ENCODE measurements at places on chromosomes 11 and 22.

DNA sequence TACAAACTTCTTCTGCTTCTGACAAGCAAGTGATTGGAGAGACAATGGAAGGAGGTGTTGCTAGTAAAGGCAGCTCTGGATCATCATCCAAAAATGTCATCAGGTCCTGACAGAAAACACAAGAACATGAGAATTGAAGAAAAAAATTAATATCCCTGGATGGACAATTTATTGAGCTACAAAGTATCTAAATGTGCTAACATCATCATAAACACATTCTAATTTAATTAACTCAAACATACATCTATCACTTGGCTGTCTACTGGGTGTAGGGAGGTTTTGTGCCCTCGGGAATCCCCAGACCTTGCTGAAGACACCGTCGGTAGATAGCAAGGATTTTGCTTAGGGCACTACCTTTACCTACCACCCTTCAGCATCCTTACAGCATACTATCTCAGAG lies 72.6 kb downstream of the ENTHD1 start:
- DNase-seq: no peak

GRCh38 chr11:77191823-77192495 lies 63.9 kb downstream of the MYO7A start:
- DNase-seq: peak; percentile 3

DNA sequence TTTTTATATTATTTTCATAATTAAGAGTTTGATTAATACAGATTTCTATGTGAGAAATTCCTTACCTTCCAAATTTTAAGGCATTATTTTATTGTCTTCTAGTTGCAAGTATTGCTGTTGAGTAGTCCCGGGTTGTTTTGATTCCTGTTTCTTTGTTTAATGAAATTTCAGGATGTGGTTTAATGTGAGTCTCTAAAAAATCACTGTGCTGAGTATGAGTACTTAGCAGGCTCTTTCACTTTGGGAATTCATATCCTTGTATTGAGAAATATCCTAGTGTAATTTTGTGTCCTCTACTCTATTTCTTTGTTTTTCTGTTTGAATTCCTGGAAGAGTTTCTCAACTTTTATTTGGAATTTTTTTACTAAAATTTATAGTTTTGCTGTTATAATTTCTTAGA lies 113.2 kb downstream of the TMEM135 start:
- peak; percentile 61 for DNase-seq

DNA sequence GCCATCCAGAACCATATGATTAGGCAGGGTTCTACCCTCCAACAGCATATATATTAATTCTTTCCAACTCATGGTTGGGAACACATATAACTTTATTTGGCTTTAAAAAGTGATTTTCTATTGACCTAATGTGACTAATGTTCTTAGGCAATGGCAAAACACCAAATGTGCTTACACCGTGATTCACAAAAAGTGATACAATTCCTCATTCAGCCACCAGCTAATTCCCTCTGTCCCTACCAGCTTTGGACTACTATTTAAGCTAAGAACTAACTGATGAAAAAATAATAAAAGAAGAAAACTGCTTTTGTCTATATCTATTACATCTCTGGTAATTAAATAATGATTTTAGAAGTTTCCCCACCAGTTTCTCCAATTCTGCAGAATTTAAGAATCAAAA lies 4.7 kb downstream of the CTSC start:
- peak; percentile 70 for DNase-seq

- DNase-seq: peak; percentile 83
Measured at GRCh38 chr11:9748361-9748970, 84.6 kb downstream of the SWAP70 start.

DNA sequence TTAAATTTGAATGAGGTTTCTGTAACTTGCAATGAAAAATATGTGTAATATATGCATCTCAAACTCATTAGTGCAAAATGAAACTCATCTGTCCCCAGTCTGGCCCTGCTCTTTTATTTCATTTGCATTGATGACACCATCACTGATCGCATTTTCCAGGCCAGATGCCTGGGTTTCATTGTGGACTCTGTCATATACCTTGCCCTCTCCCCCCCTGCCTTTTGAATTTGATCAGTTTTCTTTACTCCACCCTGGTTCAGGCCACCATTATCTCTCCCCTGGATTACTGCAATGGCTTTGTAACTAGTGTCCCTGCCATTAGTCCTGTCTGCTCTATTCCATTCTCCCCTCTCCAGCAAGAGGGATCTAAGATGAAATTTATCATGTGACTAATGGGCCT lies 360.6 kb upstream of the C11orf87 start:
- DNase-seq: no peak

DNA sequence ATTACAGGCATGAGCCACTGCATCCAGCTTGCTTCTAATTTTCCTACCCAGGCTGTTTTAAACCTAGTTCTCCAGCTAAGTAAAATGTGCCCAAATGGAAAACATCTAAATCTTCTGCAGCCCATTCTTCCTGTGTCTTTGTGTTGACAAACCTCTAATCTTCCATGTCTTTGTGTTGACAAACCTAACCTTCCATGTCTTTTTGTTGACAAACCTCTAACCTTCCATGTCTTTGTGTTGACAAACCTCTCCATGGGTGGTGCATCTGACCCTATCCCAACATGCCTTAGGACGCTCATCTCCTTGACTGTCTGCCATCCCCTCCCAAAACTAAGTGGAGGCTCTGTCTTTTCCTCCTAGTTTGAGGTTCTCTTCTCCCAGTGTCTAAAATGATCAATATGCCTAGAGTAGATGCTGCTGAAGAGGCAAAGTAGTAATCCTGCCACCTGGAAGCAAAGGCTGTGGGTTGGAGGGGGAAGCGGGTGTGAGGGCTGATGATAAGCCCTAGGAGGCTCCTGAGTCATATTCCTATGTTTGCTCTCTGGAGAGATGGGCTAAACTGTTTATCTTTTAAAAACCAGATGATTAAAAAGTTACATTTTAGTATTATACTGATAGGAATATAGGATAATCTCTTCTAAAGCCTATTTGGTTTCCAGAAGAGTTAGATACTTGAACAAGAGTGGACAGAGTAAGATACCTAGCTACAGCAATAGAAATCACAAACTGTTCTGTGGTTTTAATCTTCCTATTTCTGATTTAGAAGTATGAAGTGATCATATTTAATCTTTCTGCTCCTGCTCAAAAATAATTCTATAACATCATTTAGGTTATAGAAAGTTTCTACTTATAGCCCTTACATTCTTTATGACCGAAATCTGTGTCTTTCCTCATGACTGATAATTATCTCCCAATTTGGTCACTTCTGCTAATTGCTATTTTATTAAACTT lies 7.9 kb downstream of the FEN1 start:
- peak; percentile 18 for DNase-seq

Data from HCEC 1CT (cell line).